ENCODE measurements at places on chromosomes 7 and 10. TPM values are rescaled to one million over a fixed set of nuclear protein-coding genes. Genes with fewer than 3 reads are reported as not detected.

The PNLIPRP3 gene
- 0.05 TPM for polyA plus RNA-seq

The SPDYE16 gene
- 1.7 TPM for polyA plus RNA-seq

The ANLN gene
- polyA plus RNA-seq = 26.3 TPM

The PNPLA8 gene
- polyA plus RNA-seq = 22.2 TPM

The PTPRN2 gene
- polyA plus RNA-seq = 1.9 TPM

The SPDYE1 gene
- 0.39 TPM for polyA plus RNA-seq

The POLR2J2 gene
- 2.3 TPM for polyA plus RNA-seq

The ITPRID1 gene
- 0.30 TPM for polyA plus RNA-seq

The HOXA7 gene
- 8.4 TPM for polyA plus RNA-seq

The KCNH2 gene
- 15.0 TPM for polyA plus RNA-seq

DNA sequence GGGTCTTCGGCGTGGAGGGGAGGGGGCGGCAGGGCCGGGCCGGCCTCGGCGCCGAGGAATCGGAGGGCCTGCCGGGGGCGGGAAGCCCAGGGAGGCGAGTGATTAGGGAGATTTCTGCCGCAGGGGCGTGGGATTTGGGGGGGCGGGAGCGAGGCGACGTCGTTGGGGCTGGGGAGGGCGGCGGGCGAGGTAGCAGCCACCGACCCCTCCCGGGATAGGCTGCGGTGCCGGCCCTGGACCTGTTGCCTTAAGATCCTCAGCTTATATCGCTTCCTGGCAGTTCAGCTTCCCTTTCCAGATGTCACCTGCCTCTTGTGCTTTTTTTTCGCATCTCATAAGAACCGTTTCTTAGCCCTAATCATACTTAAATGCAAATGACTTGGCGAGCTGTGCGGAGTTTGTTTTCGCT, 655 bp downstream of the LMTK2 start:
- peak; percentile 18 for DNase-seq

- no peak for DNase-seq
These were observed 1.9 kb downstream of the ERV3-1 start for GRCh38 chr7:65004575-65004974.

- no peak for DNase-seq
These were observed 75.2 kb downstream of the CDC123 start for GRCh38 chr10:12271210-12271540.

DNA sequence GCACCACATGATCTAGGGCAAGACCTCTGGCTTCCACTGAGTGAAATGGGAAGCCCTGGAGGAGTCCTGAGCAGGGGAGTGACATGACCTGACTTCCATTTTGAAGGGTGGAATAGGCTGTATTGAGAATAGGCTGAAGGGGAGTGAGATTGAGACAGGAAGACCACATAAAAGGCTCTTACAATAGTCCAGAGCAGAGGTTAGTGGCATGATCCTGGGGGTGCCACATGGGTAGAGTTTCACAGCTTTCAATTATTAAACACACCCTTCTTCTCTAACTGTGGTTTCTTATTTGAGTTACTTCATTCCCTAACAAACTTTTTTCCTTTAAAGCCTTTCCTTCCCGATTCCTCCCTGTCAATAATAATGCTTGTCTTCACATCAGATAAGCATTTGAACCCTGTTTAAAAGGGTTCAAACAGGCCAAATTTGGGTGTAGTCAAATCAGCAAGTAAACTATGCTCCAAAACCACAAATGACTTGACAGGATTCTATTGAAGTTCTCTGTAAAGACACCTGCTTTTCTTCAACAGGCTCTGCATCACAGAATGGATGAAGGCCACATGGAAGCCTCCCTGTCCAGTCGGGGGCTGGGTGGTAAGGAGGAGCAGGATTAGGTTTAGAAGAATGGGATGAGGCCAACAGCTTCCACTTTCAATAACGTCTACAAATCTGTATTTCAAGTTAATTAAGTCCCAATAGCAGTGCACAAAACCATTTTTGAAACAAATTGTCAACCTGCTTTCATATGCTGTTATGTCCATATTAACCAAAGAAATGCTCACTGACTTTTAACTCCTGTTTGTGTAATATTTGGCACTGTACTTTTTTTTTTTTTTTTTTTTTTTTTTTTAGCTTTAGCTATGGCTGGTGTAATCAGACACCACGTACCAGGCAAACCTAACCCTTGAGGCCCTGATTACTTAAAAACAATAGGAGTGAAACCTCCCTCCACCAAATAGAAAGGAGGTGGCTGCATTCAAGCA, 131.9 kb downstream of the NRCAM start:
- no peak for DNase-seq

- DNase-seq = peak; percentile 84
These were observed 26.3 kb downstream of the SAMD8 start for GRCh38 chr10:75137533-75138438.

- peak; percentile 40 for DNase-seq
These were observed 43.6 kb upstream of the DPYSL4 start for GRCh38 chr10:132143162-132143561.

- DNase-seq = no peak
These were observed 164.2 kb downstream of the HDAC9 start for GRCh38 chr7:18659746-18660145.

DNA sequence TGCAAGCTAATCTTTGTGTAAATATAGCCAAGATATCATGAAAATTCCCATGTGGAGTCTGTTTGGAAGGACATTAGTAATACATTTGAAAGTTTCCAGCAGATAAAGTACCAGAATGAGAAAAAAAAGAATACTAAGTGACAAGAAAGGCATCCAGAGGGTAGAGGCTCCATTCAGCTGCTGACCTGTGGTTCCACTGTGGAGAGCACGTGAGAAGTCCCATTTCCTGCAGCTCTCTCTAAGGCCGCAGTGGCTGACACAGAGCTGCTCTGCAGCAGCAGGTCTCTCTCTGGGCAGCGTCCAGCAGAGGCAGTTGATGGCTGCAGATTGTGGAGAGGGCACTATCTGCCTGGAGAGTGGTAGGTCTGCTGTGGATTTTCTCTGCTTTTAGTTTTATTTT, 100.1 kb upstream of the TMEM72 start:
- peak; percentile 50 for DNase-seq

GRCh38 chr7:93262535-93262934, 30.4 kb downstream of the VPS50 start:
- no peak for DNase-seq

DNA sequence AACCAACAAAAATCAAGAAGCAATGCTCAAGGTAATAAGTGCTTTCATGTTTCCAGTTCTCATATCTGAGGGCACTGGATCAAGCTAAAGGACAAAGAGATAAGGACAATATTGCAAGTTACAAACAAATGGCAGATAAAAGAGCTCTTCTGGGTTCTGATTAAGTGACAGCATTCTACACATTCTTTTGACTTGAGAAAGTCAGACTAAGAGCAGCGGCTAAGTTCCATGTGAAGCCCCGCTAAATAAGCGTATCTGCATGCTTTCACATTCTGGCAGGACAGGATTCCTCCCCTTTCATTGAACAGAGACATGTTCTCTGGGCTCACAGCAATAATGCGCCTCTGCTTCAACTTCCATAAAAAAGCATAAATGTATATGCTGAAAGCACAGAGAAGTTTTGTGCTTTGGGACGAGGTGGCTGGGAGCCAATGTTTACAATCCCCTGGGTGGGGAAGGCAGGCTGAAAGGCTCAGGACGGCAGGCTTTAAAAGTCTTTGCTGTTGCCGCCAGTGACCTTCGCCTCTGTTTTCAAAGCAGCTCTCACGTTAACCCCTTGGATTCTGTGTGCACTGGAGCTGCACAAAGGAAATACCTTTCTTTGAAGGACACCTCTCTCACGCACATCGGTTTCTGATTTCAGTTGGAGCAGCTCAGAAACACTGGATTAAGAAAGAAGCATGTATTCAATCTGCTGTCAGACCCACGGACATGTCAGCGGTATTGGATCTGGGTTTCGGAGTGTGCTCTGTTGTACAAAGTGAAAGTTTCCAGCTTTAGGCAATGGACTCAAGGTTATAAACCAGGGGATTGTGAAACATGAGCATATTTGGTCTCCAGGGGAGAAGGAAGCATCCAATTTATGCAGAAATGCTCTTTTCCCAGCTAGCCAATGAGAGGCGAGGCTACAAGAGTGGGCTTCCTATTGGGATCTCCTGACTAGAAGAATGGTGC, 105.4 kb upstream of the FAM133B start:
- DNase-seq = peak; percentile 94

GRCh38 chr10:132158122-132158741, 28.5 kb upstream of the DPYSL4 start:
- DNase-seq = no peak

DNA sequence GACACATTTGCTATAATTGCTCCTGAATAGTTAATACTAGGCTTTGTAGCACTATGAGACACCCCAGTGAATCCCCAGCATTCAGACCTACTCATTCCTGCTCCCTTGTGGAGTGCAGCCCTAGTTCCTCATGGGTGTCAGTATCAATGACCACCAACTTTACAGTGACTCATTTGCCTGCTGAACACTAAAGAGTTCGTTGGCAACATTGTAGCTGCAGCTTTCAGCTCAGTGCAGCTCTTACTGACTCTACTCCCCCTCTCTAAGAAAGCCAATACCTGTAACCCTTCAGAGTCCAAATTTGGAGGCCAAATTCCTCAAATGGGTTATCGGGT, 127.1 kb upstream of the MTPN start:
- DNase-seq = no peak

DNA sequence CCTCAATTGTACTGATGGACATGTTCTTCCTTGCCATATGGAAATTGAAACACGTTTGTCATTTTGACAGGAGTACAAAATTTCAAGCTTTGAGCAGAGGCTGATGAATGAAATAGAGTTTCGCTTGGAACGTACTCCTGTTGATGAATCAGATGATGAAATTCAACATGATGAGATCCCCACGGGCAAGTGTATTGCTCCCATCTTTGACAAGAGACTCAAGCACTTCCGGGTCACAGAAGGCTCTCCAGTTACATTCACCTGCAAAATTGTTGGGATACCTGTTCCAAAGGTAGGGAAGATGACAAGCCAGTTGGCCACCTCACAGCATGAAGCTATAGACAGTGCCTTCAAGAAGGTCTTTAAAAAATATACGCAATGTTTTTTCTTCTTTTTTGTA, 43.1 kb downstream of the ATOH7 start:
- no peak for DNase-seq

DNA sequence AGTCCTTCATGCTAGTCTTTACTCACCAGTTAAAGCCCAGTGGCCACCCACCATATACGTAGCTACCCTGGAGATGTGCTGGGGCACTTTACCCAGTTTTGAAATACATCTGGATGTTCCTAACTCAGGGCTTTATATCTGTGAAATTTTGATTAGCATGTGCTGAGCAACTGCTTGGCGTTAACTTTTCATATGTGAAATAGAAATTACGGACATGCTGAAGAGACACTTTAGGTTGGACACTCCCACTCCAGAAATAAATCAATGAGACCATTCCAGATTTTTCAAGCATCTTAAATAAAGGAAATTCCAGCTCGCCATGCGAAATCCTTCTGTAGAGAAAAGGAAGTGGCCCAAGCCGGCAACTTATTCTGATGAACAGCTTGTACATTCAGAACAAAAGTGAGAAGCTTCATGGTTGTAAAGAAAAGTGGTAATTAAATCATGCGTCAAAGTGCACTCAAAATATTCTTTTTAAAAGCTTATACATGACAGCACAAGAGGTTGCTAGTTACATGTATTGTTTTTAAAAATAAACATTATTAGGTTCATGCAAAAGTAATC, 153.5 kb upstream of the ITGB1 start:
- DNase-seq = peak; percentile 60

DNA sequence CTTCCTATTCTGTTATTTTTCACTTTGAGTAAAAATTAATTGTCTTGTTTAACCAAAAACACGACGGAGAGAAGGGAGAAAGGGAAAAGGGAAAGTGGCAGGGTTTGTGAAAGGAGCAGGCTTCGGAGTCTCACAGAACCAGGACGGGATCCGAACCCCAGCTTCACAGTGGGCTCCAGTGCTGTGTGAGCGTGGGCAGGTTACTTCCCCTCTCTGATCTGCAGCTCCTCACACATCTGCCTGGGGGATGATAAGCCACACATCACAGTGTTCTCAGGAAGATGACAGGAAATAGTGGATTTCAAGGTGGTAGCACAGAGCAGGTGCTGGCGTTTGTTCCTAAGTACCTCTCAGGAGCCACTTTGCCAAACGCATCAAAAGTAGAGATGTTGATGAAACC, 94.2 kb upstream of the GPR26 start:
- no peak for DNase-seq

DNA sequence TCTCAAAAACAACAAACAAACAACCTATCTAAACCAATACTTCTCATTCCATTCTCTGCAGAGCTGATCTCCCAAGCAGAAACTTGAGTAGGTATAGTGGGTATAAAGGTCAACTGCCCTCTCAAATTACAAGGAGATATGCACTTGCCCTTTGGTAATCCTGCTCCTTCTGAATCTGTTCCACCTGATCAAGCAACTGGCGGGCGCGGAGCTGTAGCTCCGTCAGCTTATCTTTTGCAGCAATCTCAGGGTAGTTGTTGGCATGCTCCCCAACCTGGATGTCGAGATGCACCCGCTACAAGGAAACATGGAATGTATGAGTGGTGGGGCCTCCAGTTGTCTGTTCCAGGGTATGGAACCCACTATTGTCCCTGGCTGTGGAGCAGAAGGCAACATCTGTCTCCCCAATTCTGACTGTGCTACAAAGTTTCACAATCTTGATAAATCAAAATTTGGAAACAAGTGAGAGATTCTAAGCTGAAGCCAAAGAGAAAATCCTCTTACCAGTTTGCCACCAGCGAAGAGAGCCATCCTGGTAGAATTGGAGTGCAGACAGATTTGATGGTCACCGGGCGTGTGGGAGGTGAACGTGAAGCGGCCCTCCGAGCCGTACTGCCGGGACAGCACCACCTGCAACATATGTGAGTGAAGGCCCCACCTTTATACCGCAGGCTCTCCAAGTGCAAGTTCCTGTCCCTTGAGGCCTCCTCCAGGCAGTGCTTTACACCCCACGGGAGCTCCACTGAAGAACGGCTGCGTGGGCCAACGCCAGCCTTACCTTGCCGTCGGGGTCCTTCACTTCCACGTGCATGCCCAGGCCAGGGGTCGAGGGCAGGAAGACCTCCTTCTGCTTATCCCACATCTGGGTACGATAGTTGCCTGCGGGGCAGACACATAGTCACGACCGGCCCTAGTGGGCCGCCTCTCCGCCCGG, 819 bp downstream of the TMED4 start:
- DNase-seq = peak; percentile 38

- DNase-seq = peak; percentile 1
These were observed 282.2 kb downstream of the PHTF2 start for GRCh38 chr7:78080811-78081210.

DNA sequence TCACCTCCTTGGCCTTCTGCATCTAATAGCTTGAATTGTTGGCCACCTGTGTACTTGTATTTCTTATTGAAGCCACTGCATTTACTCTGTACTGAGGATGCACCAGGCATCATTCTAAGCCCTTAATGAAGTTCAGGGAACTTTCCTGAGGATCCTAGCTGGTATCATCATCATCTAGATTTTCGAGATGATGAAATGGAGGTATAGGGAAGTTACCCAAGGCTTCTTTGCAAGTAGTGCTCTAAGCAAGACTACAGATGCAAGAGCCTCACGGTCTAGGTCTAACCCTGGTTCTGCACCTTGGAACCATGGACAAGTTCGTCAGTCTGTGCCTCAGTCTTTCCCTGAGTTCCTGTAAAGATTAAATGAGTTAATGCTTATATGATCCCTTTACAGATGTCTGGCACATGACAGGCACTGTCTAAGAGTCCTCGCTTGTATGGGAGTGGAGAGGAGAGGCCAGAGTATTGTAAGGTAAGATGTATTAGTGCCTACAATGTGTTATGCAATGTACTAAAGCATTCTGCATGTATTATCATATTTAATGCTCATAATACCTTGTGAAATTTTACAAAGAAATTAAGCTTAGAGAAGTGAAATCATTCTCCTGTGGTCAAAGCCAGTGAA, 145.1 kb downstream of the KCNMA1 start:
- no peak for DNase-seq
